ENCODE measurements at places on chromosomes 12 and 14.

- no peak for DNase-seq
Observed at GRCh38 chr12:26728205-26729050, 104.6 kb downstream of the ITPR2 start.

DNA sequence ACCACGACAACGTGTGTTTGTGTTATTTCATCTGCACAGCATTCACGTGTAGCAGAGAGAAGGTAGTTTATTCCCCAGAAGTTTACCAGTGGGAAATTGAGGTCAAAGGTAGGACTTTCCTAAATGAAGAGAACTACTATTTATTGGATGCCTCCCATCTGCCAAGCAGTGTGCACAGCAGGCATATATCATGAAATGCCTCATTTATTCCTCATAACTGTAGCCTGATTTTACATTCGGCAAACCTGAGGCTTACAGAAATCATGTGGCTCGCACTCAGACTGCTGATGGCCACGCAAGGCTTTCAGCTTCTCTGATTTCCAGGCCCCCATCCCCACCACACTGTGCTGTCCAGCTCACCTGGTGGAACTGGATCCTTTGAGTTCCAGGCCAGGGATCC lies 33.5 kb downstream of the NTF3 start:
- no peak for DNase-seq

GRCh38 chr12:47907851-47908454 lies 3.2 kb upstream of the VDR start:
- no peak for DNase-seq

GRCh38 chr12:26528943-26529342 lies 304.1 kb downstream of the ITPR2 start:
- DNase-seq, result no peak

- no peak for DNase-seq
Observed at GRCh38 chr12:89756585-89757398, 48.2 kb upstream of the ATP2B1 start.

DNA sequence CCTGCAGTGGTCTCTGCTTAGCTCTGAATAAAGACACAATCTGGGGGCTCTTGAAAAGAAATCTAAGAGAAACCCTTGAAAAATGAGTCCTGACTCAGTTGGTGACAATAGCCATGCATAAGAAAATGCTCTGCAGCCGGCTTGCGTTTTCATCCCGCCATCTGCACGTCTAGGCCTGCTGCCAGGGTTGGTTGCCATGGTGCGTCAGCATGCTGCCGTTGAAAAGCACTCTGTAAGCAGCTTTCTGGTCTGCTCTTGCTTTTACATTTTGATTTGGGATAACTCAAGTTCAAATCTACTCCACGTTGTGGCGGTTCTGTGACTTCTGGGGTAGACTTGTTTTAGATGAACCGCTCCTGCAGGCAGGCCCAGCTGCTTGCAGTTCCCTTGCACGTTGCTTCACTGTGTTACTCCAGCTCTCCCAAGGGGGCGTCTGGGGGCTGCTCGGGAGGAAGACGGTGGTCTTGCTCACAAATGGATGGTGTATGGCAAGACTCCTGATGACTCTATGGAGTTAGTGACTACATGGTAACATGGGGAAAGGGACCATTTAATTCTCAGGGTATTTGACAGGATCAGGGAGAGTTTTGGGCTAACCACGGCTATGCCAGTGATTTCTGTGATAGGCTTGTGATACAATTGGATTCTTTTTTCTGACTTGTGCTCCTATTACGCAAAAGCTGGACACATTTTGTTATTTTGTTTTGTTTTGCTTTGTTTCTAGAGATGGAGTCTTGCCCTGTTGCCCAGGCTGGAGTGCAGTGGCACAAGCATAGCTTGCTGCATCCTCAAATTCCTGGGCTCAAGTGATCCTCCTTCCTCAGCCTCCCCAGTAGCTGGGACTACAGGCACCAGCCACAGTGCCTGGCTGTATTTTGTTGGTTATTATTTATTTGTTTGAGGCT lies 15.8 kb downstream of the WNT5B start:
- no peak for DNase-seq

DNA sequence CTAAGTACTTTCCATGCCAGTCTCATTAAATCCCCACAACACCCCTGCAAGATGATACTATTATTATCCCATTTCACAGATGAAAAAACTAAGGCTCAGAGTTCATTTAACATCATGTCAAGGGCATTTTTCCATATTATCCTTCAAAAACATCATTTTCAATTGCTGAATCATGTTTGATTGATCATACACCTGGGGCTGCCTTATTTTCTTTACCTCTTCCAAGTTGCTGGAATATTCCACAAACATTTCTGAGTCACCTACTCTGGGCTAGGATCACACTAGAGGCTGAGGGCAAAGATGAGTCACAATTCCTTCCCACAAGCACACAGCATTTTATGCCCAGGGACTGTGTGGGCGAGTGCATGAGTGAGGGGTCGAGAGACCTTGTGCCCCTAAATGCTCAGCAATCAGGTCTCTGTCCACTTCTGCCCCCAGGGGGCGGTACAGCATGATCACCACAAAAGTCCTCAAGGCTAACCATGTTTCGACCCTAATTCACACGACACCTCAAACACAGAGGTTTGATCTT lies 14.1 kb upstream of the TMEM119 start:
- no peak for DNase-seq

- DNase-seq, result no peak
Observed at GRCh38 chr12:85060916-85061315, 24.8 kb downstream of the LRRIQ1 start.

DNA sequence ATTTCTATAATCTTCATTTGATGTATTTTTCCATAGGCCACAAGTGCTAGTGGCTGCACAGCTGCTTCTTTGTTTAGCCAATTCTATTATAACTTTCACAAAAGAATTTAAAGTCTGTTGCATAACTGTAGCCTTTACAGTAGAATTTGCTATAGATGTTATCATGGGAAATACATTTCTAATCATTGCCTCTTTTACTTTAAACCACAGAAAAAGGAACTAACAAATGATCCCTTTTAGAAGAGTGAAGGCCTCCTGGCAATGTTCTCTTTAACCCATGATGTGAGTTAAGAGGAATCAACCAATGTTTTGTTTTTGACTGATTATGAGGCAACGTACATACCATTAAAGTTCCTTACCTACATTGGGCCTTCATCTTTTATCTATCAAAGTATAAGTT lies 68.8 kb downstream of the RPL10L start:
- DNase-seq, result no peak

- DNase-seq, result no peak
Observed at GRCh38 chr12:42641221-42641885, 51.8 kb upstream of the PRICKLE1 start.

DNA sequence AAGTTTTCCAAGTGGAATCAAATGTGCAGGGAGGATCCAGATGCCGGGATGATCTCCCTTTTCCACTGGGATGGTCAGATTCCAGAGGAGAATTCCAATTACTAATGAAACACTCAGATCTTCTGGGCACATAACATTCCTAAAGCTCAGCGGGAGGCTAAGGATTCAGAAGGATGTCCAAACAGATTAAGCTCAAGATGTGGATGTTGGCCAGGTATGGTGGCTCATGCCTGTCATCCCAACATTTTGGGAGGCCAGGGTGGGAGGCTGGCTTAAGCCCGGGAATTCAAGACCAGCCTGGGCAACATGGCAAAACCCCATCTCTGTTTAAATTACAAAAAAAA lies 62.0 kb upstream of the PNMA1 start:
- no peak for DNase-seq

- DNase-seq, result no peak
Observed at GRCh38 chr12:19181666-19182426, 52.3 kb downstream of the PLEKHA5 start.

- no peak for DNase-seq
Observed at GRCh38 chr12:78359520-78359919, 505.1 kb upstream of the SYT1 start.

Data from hypothalamus (tissue), 51 donors.